Stimulated activated CD4-positive, alpha-beta T cell treated with anti-CD3 and anti-CD28 coated beads, Interleukin-12 subunit alpha, Interleukin-12 subunit beta, amount 100 ng/mL, for 4 hours (primary cell): ENCODE measurements at places on chromosomes 13 and 19.

DNA sequence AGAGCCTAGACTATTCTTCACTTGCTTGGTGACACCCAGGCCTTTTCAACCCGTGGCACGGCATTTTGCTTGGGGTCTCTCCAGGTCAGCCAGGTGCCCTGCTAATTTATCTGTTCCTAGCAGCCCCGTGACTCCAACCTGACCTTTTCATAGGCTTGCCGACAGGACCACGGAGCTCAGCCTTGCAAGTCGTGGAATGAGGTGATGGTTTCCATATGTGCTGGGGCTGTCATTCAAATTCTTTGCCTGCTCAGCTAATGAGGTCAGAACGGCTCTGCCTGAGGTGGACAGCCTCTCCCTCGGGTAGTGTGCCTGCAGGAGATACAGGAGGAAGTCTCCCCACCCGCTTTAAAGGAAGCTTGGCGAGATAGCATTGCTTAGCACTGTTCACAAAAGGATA, 61.0 kb downstream of the SHISA2 start:
- DNase-seq: no peak

- DNase-seq: peak; percentile 99
These were observed at the start of gene SLC1A5 for GRCh38 chr19:46788262-46788967. SLC1A5 (minus strand) TSS chr19:46788594; CDS start chr19:46787965, 629 bp downstream.

- DNase-seq: no peak
These were observed 9.1 kb upstream of the OLFM2 start for GRCh38 chr19:9945319-9945966.

- no peak for DNase-seq
These were observed 155.8 kb upstream of the FNDC3A start for GRCh38 chr13:48819899-48820298.

GRCh38 chr13:113897161-113897560, 33.3 kb upstream of the GAS6 start:
- DNase-seq: no peak

GRCh38 chr13:20049558-20050473, 91.3 kb downstream of the ZMYM2 start:
- DNase-seq: no peak

DNA sequence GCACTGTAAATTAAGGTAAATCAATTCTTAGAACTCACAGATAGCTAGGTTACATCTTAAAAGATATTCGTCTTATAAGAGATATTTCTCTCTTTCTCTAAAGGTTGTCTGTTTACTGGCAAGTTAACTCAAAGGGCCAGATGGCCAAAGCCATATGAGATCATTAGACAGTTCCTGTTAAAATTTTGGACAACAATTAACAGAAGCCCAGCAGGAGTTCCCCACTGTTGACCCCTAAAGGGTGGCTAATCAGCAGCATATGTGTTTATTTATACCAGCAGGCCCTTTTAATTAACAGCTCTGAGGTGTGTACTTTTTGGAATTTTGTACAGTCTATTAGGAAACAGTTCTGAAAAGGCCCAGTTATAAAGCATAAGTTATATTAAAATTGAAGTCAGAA, 245.8 kb downstream of the LIG4 start:
- no peak for DNase-seq

DNA sequence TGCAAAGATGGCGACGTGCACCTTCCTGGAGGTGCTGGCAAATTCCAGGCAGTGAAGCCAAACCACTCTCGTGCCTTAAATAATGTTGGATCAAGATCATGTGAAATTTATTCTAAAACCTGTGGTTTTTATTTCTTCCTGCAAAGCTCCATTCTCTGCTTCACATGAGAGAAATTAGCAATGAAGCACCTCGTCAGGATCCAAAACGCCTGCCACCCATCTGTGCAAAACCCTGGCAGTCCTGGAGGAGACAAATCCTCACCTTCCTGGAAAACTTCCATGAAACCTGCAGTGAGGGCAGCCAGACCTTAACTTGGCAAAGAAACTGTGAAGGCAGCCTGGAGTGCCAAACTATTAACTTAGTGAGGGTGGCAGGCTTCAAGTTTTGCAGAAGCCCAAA, 47.6 kb downstream of the CHST8 start:
- DNase-seq: no peak

DNA sequence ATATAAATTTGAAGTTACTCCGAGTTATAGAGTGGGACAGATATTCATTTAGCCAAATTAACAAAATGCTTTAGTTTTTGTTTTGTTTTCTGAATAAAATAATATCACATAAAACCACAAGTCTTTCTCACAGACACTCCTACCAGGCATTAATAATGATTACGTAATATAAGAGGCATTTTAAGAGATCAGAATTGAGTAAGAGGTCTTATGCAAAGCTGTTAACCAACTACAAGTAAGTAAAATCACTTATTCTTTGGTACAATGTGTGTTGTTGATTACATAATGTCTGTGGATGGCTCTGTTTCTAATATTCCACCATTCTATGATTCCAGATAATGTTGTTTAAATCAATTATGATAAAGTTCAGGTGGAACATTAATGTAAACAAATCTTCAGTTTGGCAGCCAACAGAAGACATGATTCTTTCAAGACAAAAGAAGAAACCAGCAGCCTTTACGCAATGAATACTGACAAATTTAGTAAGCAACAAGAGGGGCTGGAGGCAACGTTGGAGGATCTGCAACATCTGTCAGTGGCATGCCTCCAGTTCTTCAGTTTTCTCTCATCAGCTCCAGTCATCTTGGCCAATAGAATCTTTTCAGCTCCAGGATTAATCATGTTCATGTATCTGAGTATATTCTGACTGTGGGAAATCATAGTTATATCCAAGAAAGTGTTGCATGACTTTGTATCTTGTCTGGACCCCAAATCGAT, 403.8 kb downstream of the SLITRK5 start:
- no peak for DNase-seq

- DNase-seq: no peak
These were observed 2.6 kb downstream of the PLIN4 start for GRCh38 chr19:4515732-4516131.

- DNase-seq: no peak
These were observed 24.0 kb downstream of the UQCRFS1 start for GRCh38 chr19:29189033-29189360.

DNA sequence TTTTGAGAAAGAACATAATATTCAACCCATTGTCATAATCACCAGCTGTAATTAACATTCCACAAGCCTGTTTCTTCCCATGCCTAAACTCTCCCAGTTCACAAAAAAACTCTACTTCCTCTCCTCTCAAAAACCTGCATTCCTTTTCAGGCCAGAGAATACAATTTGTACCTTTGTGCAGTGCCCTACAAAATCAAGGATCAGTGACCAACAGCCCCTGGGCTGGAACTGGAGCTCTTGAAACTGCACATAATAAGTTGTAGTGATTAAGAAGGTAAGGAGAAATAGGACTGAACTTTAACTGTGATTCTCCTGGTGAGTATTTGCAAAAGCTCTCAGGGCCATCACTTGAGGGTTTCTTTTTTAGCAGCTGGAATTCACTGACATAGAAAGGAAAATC, 472.7 kb downstream of the RFC3 start:
- DNase-seq: no peak

- DNase-seq: peak; percentile 32
These were observed at the start of gene ZNF625 for GRCh38 chr19:12156223-12157058. ZNF625 (minus strand) TSS chr19:12156734; CDS start chr19:12156558, 176 bp downstream.

DNA sequence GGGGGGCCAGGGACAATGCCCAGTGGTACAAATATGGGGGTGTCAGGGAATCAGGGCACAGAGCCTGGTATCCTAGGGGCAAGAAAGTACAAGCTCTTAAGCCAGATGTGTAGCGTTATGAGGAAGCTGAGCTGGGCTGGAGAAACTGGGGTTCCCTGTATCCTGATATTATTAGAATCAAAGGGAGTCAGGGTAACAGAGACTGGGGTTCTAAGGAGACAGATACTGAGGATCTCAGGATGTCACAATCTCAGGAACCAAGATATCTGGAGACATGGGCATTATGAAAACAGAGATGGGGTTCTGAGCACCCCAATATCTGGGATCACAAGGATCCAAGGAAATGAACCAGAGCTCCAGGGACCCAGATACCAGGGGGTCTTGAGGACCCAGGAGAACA, 784 bp downstream of the BCL3 start:
- no peak for DNase-seq

- DNase-seq: no peak
These were observed 109.5 kb downstream of the TM9SF2 start for GRCh38 chr13:99610702-99611289.
